ENCODE measurements at places on chromosomes 4 and X.

DNA sequence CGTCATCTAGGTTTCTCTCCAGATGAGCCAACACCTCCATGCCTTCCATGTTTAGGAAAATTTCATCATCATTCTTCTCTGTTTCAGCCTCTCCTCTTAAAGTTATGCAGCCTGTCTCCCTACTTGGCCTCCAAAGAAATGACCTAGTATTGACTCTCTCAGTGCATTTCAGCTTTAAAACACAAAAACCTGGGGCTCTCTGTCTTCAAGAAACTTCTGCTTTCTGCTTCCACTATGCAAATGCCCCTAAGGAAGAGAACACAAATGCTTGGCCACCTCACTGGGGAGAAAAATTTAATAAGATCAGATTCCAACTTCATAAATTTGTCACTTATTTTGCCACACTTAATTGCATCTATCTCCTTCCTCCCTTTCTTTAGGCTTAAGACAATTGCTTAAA lies 93.3 kb downstream of the GPRIN3 start:
- no peak for DNase-seq

GRCh38 chr4:77734928-77735327 lies 84.2 kb downstream of the CNOT6L start:
- no peak for DNase-seq

- DNase-seq: no peak
These were observed 251.7 kb upstream of the MAD2L1 start for GRCh38 chr4:120318196-120318846.

DNA sequence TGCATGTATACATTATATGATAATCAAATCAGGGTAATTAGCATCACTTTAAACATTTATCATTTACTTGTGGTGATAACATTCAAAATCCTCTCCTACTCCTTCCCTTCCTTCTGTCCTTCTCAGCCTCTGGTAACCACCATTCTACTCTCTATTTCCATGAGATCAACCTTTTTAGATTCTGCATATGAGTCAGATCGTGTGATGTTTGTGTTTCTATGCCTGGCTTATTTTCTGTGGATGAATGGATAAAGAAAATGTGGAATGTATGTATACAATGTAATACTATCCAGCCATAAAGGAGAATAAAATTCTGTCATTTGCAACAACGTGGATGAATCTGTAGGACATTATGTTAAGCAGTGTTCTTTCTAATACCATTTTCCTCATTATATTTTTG lies 123.9 kb downstream of the NAA11 start:
- DNase-seq: no peak

DNA sequence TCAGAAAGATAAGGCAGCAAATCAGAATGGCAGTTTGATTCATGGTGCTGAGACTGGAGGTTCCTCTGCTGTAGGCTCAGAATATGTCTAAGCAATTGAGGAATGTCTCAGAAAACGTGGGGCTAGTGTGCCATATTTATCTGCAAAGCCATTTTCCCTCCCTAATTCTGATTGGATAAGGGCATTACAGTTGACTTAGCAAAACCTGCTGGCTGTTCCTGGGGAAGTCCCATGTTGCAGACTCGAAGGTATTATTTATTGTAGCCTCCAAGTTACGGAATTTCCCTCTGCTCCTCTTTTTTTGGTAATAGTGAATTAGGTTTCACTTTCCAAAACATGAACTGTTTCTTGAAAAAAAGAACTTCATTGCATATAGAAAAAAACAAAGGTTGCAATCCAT lies at the start of gene CXCL10:
TSS of gene CXCL10 (minus strand) at position 109 of the 400 bp plus-strand sequence. CDS start at position 43, 66 bp downstream.
- no peak for DNase-seq

GRCh38 chr4:67651536-67651935 lies 49.4 kb downstream of the UBA6 start:
- DNase-seq: no peak

GRCh38 chr4:172173206-172173605 lies 360.0 kb downstream of the GALNTL6 start:
- no peak for DNase-seq

DNA sequence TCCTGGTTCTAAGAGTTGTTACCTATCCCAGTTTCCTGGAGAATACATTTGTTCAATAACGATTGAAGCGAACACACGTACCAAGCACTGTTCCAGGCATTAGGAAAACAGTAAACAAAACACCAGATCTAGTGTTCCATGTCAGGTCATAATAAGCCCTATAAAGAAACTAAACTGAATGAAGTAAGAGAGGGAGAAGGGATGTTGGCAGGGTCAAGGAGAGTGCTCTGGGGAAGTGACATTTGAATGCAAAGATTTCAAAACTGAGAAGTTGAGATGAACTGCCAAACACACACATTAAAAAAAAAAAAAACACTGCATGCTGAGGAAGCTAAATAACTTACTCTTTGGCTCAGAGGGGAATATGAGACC lies 14.4 kb upstream of the ENAM start:
- DNase-seq: no peak

- DNase-seq: no peak
These were observed 376.7 kb upstream of the KLHL4 start for GRCh38 chrX:87140800-87141483.

- no peak for DNase-seq
These were observed 248.4 kb upstream of the TTC29 start for GRCh38 chr4:147194114-147194513.

GRCh38 chrX:42934020-42934726 lies 156.2 kb upstream of the PPP1R2C start:
- no peak for DNase-seq

- no peak for DNase-seq
These were observed 33.3 kb upstream of the HPF1 start for GRCh38 chr4:169791062-169791461.

- no peak for DNase-seq
These were observed 655.1 kb upstream of the ADGRL3 start for GRCh38 chr4:60544981-60545380.

GRCh38 chrX:153926858-153927671 lies 1.0 kb upstream of the ARHGAP4 start:
- DNase-seq: no peak

- no peak for DNase-seq
These were observed 66.2 kb downstream of the MAB21L2 start for GRCh38 chr4:150648123-150648522.

DNA sequence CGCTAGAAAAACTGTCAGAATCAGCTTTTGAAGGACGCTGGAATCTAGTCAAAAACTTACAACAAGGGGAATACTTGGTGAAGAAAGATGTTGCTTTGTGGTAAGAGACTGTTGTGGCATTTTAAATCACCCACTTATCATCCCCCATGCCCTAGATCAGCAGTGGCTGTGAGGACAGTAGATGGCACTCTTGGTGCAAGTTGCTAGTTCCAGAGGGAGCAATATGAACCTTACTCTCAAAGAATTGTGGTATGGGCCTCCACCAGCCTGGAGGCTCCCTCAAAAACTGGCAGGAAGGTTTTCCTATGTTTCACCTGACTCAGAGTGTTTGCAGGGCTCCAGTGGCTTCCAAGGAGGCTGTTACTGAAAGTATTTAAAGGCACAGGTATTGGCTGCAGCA lies 37.7 kb upstream of the SLC16A2 start:
- no peak for DNase-seq

DNA sequence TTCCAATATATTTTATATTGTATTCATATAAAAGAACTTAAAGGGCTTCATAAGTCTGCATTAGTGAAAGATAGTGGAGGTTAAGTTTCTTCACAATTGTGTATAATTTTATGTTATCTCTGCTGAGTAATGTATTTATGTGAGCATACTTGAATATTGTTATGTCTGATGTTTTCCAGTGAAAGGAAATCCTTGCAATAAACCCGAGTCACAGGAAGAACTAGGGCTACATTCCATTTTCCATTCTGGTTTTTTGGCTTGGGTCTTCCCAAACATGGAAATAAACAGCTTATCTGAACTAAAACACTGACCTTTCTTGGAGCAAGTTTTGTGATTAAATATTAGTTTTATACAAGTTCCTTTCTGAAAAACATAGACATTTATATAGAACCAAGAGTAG lies 231.3 kb upstream of the GPRIN3 start:
- no peak for DNase-seq

- DNase-seq: no peak
These were observed 67.2 kb downstream of the TBC1D9 start for GRCh38 chr4:140688711-140689598.

GRCh38 chrX:74349387-74349786 lies 45.4 kb downstream of the ZCCHC13 start:
- DNase-seq: no peak

DNA sequence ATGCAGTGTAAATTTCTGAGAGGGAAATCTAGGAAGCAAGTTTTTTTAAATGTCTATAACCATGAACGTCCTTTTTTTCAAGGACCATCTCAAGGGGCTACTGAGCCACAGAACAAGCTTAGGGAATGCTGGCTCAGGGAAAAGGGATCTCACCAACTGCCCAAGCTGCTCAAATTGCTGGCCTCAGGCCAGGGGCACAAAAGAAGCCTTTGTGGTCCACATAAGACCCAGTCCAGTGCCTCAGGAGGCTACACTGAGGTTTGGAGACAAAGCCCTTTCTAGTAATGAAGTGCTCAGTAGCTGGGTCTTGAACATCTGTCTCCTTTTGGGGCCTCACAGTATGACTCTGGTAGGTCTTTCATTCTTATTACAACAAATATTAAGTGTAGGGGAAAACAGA lies 305.5 kb downstream of the RAB28 start:
- DNase-seq: no peak

DNA sequence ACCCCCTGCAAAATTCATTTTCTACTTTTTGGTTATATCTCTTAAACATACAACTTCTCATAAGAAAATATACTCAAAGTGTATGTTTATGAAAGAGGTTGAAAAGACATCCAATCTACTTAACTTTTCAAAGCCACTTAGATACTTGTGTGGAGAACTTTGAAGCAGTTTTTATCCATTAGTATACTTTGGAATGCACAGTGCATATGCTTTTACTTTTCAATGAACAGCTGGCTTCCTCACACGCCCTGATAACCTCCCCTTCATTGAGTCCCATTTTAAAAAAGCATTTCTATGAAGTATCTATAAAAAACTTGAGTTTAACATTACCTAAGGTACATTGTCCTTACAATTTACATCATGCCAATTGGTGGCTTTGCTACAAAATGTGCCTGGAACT lies 73.8 kb downstream of the VEGFC start:
- DNase-seq: no peak

DNA sequence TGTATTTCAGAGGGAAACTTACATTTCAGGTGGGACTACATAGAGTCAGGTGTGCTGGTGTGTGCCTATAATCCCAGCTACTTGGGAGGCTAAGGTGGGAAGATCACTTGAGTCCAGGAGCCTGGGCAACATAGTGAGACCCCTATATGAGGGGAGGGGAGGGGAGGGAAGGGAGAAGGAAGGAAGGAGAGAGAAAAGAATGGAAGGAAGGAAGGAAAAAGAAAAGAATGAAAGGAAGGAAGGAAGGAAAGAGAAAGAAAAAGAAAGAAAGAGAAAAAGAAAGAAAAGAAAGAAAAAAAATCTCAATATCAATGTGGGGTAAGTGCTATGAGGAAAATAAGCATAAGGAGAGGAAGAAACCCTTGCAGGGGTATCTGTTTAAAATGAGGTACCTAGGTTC lies 43.6 kb upstream of the RAB33B start:
- no peak for DNase-seq

DNA sequence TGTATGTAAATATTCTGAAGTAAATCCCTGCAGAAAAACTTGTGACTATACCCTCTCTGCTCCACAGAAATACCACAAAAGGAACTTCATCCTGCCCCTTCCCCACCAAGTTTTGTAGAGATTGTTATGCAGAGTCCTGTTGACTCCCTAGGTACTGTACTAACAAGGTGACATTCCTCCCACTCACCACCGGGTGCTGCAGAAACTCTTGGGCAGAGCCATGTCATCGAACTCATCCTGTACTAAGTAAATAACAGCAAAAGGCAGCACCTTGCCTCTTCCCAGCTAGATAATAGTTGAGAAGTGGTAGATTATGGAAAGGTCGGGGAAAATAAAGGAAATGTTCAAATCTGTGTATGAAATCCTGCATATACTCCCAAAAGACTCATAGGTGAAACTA lies 233.3 kb downstream of the STPG2 start:
- DNase-seq: no peak

All from brain pericyte (primary cell).